ENCODE measurements at places on chromosomes 7 and 10.

DNA sequence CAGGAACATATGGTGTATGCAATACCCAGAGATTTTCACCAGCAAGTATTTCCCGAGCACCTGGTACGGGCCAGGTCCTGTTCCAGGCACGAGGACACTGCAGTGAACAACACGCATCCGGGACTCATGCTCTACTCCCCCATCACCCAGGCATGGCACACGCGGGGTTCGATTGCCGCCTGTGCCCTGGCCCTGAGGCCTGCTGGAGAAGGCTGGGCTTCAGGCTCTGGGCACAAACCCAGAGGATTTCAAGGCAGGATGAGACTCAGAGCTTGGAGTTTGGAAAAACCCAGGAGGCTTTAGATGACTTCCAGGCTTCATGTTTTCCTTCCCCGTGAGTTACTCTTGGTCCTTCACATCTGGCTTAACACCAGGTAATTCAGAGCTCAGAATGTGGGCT, 143.5 kb downstream of the NEURL1 start:
- no peak for DNase-seq

- no peak for DNase-seq
Observed at GRCh38 chr7:39691821-39692220, 68.4 kb downstream of the RALA start.

DNA sequence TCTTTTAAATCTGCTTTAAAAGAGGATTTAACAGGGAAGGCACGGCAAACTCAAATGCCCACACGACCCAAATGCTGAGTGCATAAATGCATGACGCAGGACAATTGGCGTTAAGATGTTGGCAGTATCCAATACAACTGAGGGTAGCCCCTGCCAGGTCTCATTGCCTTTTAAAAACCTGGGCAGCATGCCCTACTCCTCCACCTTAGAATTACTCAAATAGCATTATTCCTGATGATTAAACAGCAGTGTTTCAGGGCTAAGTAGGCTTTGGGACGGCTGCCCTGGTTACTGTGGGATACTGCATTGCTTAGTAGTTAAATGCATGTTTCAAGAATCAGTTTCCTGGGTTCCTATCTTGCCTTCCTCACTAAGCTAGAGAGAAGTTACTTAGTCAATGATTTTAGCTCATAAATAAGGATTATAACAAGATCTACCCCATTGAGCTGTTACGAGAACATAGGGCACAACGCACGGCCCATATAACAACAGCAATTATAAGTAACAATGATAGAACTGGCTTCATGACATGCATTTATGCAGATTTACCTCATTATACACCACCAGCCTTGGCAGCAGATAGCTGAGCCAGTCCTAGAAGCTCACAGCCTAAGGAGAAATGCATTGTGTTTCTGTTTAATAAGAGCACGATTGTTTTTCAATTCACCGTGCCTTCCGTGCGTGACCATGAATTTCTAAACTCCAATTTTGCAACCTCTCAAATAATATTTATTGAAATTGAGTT, 7.9 kb downstream of the TUBAL3 start:
- DNase-seq: peak; percentile 10

DNA sequence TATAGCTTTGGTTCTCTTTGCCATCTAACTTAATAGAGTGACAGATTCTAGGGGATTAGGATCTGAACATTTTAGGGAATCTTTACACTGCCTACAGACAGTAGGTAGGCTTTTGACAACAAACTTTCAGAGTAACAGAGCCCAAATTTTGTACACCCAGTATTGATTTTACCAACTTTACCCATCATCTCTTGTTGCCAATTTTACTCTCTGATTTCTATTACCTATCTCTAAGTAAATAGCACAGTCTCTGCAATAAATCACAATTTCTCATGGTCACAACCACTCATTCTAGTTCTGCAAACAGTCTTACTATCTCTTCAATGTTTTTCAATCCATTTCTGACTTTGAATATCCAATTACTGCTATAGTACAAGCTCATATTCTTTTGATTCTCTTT, 1097.6 kb upstream of the PHF14 start:
- no peak for DNase-seq

GRCh38 chr7:17279061-17279460, 19.4 kb upstream of the AHR start:
- no peak for DNase-seq

GRCh38 chr10:70221030-70221429, 12.2 kb downstream of the PPA1 start:
- DNase-seq: no peak

DNA sequence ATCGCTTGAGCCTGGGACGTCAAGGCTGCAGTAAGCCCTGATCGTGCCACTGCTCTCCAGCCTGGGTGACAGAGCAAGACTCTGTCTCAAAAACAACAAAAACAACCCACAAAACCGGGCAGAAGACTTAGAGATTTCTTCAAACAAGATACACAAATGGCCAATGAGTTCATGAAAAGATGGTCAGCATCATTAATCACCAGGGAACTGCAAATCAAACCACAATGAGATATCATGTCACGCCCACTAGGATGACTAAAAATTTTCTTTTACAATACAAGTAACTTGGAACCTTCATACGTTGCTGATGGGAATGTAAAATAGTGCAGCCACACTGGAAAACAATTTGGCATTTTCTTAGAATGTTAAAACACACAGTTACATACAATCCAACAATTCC, 77.3 kb upstream of the GRID1 start:
- DNase-seq: no peak

DNA sequence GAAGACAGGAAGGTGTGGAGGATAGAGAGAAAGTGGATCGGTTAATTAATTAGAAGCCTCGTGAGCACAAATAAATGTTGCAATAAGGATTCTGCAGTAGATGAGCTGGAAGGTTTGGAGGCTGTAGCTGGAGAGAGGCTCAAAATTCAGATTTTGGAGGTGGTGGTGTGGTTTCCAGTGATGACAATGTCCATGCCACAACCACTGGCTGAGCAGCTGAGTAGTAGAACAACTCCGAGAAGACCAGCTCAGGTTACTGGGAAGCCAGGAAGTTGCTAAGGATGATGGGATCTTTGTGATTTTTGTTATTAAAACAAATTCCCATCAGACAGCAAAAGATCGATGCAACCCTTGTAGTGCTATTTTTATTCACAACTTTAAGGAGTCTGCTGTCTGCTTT, 7.7 kb downstream of the SLC26A4 start:
- no peak for DNase-seq

DNA sequence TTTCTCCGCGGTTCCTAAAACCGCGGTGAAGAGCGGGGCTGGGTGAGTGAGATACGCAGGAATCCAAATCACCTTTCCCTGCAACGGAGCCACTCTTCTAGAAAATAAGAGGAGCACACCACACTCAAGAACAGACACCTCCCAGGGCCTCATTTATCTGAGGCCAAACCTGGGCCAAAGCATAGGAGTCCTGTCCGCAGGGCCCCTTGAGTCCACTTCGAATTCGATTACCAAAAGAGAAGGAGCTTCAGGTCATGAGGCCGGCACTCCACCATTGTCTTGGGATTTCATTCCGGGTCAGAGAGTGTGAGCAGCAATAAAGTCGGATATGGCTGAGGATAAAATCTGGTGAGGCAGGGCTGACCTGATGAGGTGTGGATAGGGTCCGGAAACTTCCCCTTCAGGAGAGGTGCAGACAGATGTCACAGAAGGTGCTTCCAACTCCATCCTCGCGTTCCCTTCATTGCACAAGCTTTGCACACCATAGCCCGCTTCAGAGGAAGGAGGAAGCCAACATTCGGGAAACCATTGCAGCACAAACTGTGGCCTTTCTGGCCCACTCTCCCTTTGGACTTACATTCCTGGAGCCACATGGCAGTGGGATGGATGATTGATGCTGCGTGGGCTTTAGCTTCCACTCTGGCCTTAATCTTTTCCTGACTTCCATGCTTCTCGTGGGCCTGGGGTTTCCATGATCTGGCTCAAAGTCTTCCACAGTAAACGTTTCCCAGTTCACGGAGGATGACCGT, 27.2 kb upstream of the ZNF273 start:
- no peak for DNase-seq

GRCh38 chr7:141954334-141954733, 7.6 kb upstream of the CLEC5A start:
- DNase-seq: no peak

DNA sequence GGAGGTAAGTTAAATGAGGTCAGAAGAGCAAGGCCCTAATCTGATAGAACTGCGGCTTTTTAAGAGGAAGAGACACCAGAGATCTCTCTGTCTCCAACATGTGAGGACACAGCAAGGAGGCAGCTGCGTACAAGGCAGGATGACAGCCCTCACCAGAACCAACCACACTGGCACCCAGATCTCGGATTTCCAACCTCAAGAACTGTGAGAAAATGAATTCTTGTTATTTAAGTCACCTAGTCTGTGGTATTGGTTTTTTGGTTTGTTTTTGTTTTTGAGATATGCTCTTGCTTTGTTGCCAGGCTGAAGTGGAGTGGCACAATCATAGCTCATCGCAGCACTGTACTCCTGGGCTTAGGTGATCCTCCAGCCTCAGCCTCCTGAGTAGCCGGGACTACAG, 127.2 kb downstream of the DLG5 start:
- DNase-seq: no peak

- DNase-seq: no peak
Observed at GRCh38 chr10:593901-594457, 95.5 kb downstream of the DIP2C start.

- no peak for DNase-seq
Observed at GRCh38 chr10:48322017-48322416, 15.5 kb downstream of the MAPK8 start.

DNA sequence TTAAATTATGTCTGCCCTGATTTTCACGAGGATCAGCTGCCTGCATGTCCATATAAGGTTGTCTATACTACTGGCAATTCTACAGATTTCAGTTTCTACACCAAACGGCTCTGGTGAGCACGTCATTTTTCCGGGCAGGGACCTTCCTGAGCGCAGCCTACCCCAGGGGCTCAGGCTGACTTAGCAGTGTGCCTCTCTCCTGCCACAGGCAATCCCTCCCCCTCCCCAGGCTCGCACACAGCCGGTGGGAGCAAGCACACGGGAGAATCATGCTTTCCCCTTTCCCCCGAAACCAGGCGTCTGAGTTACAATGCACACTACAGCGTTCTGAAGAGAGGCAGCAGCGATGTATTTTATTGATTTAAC, 1.7 kb downstream of the KLF6 start:
- DNase-seq: peak; percentile 76

GRCh38 chr10:69703766-69704630, 74.0 kb downstream of the FAM241B start:
- no peak for DNase-seq

- no peak for DNase-seq
Observed at GRCh38 chr7:100562195-100563099, 11.3 kb downstream of the SAP25 start.

DNA sequence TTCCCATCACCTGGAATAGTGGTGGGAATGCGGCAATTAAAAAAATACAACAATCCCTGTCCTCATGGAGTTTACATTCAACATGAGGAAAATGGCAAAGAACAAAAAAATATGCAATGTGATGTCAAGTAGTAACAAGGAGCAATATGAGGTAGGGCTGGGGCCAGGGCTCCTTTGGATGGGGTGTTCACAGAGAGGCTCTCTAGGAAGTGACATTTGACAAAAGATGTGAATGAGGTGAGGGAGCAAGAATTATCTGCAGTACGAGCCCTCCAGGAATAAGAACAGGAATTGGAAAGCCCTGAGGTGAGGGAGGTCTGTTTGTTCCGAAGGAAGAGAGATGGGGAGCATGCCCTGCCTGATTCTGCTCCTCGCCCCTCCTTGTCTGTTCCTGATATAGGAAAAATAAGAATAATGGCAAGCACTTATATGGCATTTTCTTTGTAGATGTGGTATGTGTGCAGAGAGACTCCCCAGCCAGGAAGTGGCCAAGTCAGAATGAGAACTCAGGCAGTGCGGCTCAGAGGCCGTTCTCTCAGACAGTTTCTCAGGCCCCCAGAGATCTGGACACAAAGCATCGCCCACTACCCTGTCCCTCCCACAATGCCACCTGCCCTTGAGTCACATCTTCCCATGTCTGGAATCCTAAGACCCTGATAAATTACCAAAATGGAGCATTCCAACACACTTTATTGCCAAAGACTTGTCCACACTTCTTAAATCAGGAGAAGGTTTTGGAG, 105.6 kb downstream of the APBB1IP start:
- no peak for DNase-seq

DNA sequence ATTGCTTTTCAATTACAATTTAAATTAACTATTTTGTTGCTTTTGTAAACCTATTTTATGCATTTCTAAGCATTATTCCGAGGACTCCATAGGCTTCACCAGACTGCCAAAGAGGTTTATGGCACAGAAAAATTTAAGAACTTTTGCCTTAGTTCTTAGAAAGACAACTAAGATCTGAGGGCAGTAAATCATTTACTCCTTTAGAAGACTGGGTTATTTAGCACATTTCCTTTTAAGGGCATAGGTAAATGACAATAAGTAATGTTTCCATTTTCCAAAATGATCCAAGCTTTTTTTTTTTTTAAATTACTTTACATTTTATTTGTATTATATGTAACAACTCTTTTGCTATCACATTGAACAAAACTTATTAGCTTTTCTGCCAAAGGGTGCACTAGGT, 15.0 kb upstream of the STEAP4 start:
- no peak for DNase-seq

DNA sequence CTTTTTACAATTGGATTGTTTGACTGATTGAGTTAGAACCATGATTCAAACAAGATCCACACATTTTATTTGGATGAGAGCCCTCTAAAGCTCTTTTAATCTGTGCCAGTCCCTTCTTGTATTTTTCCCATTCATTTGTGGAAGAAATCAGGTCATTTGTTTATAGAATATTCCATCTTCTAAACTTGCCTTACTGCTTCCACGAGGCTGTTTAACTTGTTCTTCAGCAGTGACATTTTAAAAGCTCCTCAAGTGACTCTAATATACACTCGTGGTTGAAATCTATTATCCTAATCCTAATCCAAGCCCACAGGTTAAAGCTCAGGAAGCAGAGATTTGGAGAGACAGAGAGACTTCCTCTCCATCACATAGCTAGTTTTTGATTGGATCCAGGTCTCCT, 155.4 kb upstream of the SVIL start:
- no peak for DNase-seq

GRCh38 chr7:77933394-77933793, 134.8 kb downstream of the PHTF2 start:
- DNase-seq: no peak

GRCh38 chr7:33299425-33299824, 170.1 kb downstream of the BBS9 start:
- no peak for DNase-seq

- no peak for DNase-seq
Observed at GRCh38 chr10:9781666-9782065, 1236.0 kb upstream of the CELF2 start.

- no peak for DNase-seq
Observed at GRCh38 chr7:28395404-28395803, 16.9 kb upstream of the CREB5 start.

DNA sequence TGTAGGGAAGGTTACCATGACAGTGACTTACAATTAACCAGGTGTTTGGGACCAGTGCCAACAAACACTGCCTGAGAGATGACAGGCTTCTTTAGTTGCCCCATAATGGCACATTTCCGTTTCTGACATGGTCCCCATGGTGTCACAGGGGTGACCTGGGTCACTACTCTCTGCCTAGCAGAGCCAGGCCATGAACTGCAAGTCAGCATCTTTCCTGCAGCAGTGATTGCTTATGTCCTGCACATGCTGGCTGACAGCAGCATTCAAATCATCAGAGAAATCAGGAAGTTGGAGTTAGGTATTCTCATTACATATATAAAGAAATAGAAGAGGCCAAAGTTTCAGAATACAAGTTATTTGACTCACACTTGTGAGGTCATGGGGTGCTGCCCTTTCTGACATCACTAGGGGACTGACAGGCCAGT, 47.1 kb upstream of the ZNRF2 start:
- DNase-seq: no peak

- DNase-seq: no peak
Observed at GRCh38 chr10:72085864-72086465, 2.4 kb downstream of the SPOCK2 start.

Measured in amygdala (tissue), 56 donors.